ENCODE measurements at places on chromosomes 4 and X.

DNA sequence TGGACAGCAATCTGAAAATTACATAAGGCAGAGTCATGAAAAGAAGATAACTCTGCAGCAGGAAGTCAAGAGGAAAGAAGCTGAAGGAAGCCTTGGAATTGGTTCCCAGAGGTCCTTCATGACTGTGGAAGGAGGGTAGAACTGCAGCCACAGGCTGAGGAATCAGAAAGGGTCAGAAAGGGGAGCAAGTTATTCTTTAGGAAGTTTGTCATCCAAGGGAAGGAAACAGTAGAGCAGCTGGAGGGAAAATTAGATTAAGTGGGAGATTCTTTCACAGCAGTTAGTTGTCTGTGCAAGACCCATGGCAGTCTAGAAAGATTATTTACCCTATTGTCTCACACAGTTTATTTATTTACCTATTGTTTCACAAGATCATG is 9.3 kb upstream of the ADH1C start:
- DNase-seq, result no peak

GRCh38 chr4:52795533-52795932 is 44.3 kb upstream of the ERVMER34-1 start:
- no peak for DNase-seq

- no peak for DNase-seq
Measured at GRCh38 chrX:153868576-153869472, 17.1 kb downstream of the L1CAM start.

- DNase-seq, result no peak
Measured at GRCh38 chrX:107711521-107712181, 63.9 kb downstream of the TSC22D3 start.

DNA sequence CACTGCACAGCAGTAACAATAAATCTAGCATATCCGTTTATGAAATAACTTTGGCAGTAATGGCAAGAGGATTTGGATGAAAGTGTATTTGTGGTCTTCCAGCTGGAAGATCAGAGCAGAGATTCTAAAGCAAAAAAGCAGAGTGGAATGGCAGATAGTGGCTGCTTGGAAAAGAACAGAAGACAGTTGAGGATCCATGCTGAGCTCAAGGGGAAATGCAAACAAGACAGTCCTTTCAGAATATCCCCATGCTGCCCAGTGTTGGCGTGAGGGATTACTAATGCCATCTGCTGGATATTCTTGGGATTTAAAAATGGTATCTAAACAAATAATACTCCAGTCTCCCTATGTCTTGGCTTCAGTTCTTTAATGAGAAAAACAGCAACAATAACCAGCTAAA is 629.1 kb upstream of the ATOH1 start:
- DNase-seq, result peak; percentile 54

- DNase-seq, result no peak
Measured at GRCh38 chrX:80812176-80812575, 2.5 kb upstream of the BRWD3 start.

DNA sequence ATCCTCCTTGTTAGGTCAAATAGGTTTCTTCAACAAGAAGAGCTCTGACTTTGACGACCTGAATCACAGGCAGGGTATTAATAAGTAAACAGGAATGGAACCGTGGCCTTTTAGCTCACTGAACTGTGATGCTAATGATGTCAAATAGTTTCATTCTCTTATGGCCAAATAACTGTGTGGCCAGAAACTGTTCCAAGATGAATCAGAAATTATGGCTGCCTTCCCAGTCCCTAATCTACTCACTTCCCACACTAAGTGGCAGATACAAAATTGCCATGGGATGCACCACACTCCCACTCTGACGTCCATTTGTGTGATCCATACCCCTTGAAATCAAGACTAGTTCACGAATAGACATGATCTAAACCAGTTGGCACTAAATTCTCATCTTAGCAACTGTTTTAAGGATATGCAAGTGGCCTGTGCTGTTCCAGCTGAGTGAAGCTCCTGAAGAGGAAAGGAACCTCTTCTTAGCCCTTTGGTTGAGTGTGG is 455.4 kb downstream of the IL15 start:
- peak; percentile 13 for DNase-seq

DNA sequence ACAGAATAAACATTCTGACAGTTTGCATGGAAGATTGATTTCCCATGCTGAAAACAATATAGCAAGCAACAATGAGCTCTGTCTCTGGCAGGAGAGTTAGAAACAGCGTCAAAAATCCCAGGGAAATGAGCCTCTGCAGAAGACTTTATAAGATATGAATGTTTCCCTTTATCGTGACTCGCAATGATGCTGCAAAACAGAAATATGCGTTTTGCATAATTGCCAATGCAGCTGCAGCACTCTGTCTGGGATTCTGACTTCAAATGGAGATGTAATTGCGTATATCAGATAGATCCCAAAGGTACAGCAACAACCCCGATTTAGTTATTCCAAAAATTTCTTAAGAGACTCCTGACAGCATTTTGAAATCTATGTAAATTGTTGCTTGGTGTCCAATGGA is 702.4 kb upstream of the EPHA5 start:
- no peak for DNase-seq

DNA sequence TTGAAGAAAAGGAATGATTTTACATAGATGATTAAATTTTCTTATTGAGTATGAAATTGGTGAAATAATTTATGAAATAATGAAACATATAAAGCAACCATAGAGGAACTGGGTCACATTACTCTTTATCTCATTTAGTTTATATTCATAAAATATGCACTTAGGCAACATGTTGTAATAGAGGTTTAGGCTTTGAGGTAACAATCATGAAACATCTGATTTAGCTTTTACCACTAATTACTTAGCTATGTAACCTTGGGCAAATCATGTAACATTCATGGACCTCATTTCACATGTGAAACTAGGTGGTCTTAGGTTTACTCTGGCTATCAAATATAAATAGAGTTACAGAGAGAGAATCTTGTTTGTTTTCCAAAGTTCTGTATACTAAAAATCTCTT is 54.5 kb upstream of the SMARCA5 start:
- no peak for DNase-seq

DNA sequence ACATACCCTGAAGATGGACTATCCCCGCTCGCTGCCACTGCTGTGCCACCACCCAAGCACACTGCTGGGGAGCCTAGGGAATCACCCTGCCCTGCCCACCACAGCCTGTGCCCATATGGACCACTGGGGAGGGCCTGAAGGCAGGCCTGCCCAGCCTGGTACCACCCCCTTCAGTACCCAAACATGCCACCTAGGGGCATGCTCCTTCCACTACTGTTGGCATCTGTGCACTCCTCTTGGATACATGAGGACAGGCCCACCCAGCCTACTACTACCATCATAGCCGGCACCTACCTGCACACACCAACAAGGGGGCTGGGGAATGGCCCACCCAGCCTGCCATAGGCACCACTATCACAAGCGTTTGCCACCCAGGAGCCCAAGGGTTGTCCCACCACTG is 30.1 kb upstream of the PRDX4 start:
- no peak for DNase-seq

GRCh38 chrX:150690126-150690525 is 3.1 kb upstream of the MTMR1 start:
- peak; percentile 46 for DNase-seq

- no peak for DNase-seq
Measured at GRCh38 chrX:102126863-102127262, 1.4 kb downstream of the TCEAL2 start.

GRCh38 chr4:118711052-118711451 is 25.9 kb downstream of the METTL14 start:
- no peak for DNase-seq

- DNase-seq, result peak; percentile 49
Measured at GRCh38 chrX:117996918-117997480, 119.6 kb downstream of the KLHL13 start.

DNA sequence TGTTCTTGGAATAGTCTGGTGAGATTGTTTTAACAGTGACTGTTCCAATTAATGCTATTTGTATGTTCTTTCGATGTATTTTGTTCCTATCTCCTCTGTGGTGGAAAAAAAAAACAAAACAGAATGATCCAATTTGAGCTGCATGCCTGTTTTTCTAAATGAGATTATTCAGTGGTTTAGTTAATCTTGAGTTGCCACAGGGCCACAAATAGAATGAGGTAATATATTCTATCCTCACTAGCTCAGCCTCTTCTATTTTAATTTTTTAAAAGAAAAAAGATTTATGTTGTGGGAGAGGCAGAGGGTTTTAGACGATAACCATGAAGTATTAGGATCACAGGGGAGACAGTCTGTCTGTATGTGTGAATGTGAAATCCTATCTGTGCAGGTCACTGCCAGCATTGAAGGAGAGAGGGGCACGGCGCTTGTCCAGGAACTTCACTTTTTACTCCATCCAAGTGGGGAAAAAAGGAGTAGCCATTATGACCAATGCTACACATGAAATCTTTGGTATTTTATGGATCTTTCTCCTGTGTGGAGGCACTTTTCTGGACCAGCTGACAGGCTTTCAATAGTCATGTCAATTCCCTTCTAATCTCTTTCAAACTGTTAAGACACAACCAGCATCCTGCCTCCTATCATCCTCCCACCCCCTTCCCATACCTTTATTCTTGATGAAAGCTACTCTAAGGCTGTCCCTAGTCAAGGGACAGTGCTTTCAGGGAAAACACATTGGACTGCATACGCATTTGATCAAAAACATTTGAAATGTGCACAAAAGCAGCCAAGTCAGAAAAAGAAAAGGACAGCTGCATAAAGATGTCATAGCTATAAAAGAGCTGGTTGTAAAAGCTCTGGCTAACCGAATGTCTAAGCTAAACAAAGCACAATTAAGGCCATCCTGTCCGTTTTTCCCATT is 1063.8 kb upstream of the INTU start:
- no peak for DNase-seq

DNA sequence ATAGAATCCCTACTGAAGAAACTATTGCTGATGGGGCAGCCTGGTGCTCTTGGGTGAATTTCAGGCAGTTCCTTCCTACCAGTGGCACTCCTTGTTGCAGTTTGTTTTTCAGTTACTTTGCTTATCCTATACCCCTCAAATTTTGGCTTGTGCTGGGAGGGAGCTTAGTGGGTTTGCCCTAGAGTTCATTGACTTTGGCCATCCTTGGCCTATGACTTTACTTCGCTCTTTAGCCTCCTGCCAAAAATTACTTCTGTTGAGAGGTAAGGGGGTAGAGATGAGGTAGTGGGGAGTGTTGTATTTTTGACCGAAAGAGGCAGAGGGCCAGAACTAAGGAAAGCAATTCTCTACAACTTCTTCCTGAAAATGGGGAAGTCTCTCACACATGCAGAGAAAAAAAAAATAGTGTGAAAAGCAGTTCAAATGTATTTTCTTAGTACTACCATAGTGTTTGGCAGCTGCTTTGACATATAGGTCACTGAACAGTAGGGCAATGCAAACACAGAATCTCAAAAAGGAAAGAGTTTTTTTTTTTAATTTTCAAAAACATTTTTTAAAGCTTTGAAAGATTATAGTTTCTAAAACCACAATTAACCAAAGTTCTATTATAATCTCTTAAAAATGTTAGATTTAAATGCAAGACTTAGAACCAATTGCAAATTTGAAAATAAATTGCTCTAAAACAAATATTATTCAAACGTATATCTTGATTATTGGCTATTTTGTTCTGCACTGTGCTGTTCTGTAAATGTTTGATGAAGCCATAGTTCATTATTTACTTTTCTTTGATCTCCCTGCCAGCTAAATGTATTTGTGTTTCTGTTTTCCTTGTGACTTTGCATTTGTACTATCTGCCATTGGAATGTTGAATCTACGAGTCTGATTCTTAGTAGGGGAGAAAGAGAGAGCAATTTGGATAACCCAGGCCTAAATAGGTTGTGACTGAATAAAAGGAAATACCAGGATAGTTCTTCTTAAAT is 73.6 kb downstream of the DCK start:
- no peak for DNase-seq

- peak; percentile 64 for DNase-seq
Measured at GRCh38 chr4:3388471-3389232, 53.1 kb upstream of the HGFAC start.

GRCh38 chr4:30722359-30723200 is 2.4 kb downstream of the PCDH7 start:
- DNase-seq, result no peak

- no peak for DNase-seq
Measured at GRCh38 chr4:36687681-36688080, 406.3 kb downstream of the DTHD1 start.

DNA sequence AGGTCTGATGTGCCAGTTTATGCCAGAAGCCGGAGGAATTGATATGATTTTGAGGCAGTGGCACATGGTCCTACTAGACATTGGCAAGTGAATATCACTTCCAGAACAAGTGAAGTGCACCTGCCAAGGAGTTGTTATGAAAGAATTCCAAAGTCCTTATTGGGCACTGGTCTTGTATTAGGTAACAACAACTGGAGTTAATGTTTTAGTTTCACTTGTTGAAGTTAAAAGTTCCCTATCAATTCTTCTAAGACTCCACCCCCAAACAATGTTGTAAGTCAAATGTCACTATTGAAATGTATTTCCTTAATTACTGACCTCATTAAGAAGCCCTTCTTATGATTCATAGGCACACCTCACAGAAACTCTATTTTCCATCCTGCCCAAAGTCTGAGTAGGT is 3.1 kb downstream of the TET2 start:
- DNase-seq, result no peak

DNA sequence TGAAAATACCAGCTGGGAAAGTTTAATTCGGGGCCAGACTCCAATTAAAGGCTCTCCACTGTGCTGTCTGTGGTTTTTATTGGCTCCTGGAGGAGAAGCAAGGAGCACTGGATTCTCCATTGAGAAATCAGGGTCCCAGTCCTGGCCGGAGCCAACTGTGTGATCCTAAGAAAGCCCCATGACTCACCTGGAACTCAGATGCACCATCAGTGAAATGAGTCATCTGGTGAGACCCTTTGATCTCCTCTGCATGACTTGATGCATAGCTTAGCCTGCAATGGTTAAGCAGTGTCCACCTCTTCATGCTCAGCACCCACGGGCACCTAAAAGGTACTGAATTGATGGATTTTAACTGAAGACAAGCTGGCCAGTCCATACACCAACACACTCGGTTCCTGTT is 119.2 kb upstream of the VCX3B start:
- DNase-seq, result peak; percentile 55

- DNase-seq, result no peak
Measured at GRCh38 chr4:45931154-45931553, 192.7 kb downstream of the GABRG1 start.

DNA sequence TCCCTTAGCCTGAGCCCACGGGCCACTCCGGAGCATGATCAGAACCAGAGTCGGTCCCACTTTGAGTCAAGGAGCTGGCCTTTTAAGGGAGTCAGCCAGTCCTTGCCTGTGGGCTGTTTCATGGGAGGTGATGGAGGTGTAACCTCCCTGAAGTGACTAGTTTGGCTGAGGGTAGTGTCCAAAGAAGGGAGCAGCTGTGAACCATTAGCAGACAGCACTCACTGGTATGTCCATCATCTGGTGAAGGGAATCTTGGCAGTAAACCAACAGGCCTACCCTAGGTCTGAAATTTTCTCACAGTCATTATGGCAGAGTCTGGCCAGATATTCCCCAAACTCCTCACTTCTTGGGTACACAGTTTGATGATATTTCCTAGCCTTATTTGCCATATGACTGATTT is 12.3 kb upstream of the REPS2 start:
- DNase-seq, result no peak

- DNase-seq, result no peak
Measured at GRCh38 chr4:69523385-69524132, 27.9 kb upstream of the UGT2B4 start.

All from RWPE1 (cell line).